ENCODE measurements at places on chromosomes 12 and 14.

GRCh38 chr14:102580550-102581110 lies 11.8 kb upstream of the RCOR1 start:
- DNase-seq = no peak

DNA sequence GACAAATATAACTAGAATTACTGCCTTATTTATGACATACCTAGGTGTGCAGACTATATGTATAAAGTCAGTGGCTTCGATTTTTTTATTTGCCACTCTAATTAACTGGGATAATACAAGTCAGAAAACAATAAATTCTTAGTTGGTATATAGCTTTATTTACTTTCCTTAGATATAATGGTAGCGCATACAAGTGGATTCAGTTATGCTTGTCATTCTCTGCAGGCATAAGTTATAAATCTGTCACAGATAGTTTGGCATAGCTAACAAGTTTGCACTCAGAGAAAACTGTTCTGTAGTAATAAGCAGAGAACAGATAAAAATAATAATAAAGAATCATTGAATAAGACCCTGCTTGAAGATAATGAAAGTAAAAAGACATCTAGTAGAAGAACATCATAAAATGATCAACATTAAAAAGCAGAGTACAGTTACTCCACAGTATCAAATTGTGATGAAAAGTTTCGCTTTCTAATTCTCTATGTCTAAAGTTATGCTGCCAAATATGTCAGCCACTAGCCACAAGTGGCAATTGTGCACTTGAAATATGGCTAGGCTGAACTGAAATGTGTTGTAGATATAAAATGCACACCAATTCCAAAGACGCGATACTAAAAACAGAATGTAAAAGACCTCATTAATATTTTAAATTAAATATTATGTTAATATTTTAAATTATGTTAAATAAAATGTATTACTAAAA lies 224.1 kb downstream of the SLC25A21 start:
- no peak for DNase-seq

DNA sequence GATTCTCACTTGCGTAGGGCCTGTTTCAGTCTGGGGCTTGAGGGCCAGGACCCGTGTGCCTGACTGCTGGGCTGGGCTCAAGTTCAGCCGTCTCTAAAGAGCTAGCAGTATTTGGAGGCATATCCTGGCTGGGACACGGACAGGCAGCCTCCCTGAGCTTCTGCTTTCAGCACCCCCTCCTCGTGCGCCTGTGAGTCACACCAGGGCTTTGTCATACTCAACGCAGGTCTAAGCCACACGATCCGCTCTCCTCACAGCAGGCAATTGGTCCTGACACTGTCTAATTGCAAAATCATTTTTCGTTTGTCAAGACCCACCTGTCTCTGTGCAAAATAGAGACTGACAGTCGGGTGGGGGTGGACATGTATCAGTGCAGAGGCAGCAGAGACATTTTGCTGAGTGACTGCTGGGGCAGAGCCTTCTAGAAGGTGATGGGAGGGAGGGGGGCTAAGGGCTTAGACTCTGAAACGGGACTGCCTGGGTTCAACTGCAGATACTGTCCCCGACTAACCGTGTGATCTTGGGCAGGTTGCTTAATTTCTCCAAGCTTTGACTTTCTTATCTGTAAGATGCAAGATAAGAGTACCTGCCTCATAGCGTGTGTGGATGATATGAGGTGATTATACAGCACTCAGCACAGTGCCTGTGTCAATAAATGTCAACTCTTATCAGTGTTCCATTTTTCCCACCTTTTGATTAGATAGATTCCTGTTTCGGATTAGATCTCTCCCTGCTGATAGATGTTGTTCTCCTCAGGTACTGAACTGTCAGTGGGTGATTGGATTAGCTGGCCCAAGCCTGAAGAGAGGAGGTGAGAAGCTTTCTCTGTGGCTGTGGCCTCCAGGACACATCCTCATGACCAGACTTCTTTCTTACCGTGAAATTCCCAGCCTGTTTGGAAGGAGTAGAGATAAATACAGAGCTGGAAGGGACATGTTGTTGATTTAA lies 53.1 kb downstream of the KCNA1 start:
- DNase-seq = peak; percentile 39

GRCh38 chr12:12791756-12792369 lies 6.4 kb downstream of the APOLD1 start:
- no peak for DNase-seq

DNA sequence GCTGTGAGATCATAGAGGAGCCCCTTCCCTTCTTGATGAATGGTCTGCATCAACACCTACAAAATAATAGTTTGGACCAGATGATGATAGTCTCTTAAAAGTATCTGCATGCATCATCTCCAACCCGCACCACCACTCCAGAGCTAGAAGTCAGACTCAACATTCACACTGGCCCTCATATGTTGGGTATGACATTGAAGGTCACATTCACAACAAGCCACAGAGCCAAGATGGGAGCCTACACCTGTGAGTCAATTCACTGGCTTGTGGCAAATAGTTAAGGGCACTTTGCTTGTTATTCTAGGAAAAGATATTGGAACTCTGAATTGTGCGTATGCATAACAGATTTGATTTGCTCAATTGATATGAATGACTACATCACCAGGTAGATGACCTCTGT lies 1197.9 kb downstream of the VRK1 start:
- DNase-seq = no peak

GRCh38 chr12:121578230-121579189 lies 2.3 kb downstream of the KDM2B start:
- DNase-seq = no peak

DNA sequence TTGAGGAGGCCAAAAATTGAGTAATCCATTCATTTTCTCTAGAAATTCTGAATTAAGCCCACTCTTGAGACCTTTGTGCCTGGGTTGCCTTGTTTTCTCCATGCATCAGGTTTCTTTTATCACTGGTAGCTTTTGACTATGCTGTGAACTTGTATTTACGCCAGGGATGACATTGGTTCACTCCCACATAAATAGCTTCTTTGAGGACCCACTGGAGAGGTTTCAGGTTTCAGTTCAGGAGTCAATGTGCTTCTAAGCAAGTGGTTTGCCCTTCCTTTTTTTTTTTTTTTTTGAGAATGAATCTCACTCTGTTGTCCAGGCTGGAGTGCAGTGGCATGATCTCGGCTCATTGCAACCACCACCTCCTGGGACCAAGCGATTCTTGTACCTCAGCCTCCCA lies 10.2 kb upstream of the SLC17A8 start:
- no peak for DNase-seq

- DNase-seq = peak; percentile 11
These were observed 26.8 kb downstream of the AMN start for GRCh38 chr14:102949062-102949800.

DNA sequence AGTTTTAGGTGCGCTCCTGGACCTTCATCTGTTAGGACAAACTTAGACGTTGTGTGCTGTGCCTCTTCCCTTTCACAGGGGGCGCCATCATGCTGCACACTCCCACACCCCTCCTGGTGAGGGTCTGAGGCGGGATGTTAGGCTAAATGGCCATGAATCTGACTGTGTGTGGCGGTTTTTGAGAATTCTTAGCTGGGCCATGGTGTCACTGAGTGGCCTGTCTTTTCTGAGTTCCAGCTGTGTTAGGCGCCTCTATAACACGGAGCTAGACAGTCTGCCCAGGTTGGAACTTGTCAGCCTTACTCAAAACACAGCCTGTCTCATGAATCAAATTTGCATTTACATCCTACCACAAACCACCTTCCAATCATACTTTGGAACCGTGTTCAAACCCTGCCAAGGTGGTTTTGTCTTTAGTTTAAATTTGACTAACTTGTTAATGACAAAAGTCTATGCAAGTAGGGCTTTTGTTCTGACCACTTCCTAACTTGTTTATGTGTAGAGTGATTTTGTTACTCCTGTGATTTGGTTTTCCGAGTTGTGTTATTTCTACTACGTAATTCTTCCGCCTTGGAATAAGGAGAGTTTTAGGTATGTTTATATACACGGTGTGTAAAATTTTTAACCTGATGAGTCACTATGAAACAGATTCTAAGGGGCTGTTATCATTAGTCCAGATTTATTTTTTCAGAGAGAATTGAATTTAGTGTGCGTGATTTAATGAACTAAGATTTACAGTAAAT lies 19.6 kb downstream of the ACVR1B start:
- DNase-seq = no peak

- DNase-seq = no peak
These were observed 175.2 kb downstream of the RMST start for GRCh38 chr12:97637770-97638169.

DNA sequence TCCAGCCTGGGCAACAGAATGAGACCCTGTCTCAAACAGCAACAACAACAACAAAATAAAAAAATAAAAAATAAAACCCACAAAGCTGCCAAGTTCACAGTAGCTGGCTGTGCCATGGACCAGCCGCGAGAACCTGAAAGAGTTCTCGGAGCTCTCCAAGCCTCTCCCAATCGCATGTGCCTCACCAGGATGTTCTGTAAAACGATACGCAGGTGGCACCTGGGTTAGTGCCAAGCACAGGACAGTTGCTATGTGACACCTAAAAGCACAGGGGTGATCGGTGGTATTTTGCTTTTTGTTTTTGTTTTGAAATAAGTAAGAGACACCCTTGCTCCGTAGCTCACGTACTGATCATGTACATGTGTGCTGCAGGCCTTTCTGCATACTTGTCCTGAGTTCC lies 52.4 kb downstream of the RFLNA start:
- no peak for DNase-seq

GRCh38 chr12:95796225-95796981 lies 5.8 kb upstream of the NTN4 start:
- no peak for DNase-seq

DNA sequence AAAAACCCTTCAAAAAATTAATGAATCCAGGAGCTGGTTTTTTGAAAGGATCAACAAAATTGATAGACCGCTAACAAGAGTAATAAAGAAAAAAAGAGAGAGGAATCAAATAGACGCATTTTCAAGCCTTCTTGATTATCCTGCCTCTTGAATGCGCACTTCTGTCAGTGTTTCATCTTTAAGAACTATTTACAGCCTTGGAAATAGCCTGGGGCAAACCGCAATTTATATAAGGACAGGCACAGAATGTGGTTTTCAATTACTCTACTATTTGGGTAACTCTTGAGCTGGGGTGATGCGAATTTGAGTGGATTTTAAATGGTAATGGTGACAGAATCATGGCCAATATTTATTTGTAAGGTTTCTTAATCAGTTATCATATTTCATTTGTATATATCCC lies 179.1 kb upstream of the OTX2 start:
- no peak for DNase-seq

- DNase-seq = no peak
These were observed 11.6 kb downstream of the SIX1 start for GRCh38 chr14:60637479-60638315.

- DNase-seq = peak; percentile 38
These were observed 2.4 kb upstream of the MLEC start for GRCh38 chr12:120684523-120684932.

DNA sequence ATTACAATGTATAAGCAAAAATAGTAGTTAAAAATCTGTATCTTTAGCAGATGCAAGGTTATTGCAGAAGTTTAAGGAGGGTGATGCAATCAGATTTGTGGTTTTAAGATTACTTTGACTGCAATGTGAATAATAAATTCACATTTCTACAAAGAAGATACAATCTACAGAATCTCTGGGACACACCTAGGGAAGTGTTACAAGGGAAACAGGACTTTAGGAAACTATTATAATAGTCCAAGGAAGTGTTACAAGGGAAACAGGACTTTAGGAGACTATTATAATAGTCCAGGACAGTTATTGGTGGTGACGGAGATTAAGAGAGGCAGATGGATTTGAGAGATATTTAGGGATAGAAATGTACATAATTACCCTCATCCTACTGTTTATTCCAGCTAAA lies 154.4 kb upstream of the GARIN6 start:
- no peak for DNase-seq

GRCh38 chr12:105231396-105231795 lies 4.6 kb downstream of the APPL2 start:
- no peak for DNase-seq

GRCh38 chr12:67940780-67941243 lies 48.4 kb upstream of the IFNG-AS1 start:
- no peak for DNase-seq

DNA sequence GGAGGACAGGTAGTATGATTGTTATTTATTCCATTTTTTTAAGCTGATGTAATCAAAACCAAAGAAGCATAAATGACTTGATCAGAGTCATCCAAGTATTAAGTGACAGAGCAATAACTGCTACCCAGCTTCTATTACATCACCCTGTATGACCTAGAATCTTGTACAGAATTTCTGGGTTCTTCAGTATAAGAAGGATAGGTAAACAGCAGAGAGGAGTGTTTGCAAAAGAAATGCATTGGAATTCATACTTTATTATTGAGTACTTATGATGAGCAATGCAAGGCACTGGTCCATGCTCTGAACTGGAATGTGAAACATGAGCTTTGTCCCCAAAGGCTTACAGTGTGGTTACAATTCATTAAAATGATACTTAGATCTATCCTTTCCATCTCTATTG lies 916.8 kb downstream of the DIO2 start:
- DNase-seq = no peak

GRCh38 chr14:92513966-92514843 lies 624 bp downstream of the RIN3 start:
- DNase-seq = peak; percentile 35

GRCh38 chr12:107503887-107504885 lies 181.4 kb upstream of the PWP1 start:
- no peak for DNase-seq

DNA sequence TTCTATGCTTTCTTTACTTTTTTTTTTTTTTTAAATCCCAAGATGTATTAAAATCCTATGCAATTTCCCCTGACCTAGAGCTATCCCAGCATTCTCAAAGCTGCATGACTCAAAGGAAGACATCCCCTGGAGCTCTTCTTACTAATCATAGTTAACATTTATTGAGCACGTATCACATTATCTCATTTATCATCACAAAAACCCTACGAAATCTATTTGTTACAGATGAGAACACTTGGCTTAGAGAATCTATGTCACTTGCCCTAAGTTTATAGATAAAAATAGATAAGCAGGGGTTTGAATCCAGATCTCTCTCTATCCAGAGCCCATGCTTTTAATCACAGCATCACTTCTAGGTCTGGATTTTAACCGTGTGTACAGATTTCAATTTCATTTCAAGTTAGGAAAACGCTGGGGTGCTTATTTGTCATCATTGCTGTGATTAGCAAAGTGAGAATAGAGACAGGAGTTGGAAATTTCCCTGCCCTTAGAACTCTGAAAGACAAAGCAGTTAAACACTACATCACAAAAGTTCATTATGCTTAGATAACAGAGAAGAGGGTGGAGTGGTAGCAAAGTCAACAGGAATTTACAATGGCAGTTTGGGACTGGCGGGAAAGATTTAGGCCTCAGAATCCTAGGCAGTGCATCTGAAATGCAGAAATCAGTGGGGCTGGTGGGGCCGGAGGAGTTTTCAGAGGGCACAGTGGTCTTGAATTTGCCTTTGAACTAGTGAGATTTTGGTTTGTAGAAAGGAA lies 177.7 kb upstream of the FRMD6 start:
- no peak for DNase-seq

DNA sequence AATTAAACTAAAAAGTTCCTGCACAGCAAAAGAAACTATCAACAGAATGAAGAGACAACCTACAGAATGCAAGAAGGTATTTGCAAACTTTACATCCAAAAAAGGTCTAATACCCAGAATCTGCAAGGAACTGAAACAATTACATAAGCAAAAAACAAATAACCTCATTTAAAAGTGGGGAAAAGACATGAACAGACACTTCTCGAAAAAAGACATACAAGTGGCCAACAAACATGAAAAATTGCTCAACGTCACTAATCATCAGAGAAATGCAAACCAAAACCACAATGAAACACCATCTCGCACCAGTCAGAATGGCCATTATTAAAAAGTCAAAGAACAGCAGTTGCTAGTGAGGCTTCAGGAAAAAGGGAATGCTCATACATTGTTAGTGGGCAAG lies 15.2 kb downstream of the PDE6H start:
- no peak for DNase-seq

- DNase-seq = no peak
These were observed 180.9 kb downstream of the NTF3 start for GRCh38 chr12:5612556-5613410.

Measured in RKO (cell line).